Cortex of kidney (tissue), 1 donor: ENCODE measurements at places on chromosomes 6 and 20.

GRCh38 chr6:26215585-26216358 is 128.5 kb downstream of the HFE start:
- DNase-seq = no peak

GRCh38 chr6:43277643-43278523 is 20.2 kb upstream of the SLC22A7 start:
- DNase-seq = no peak

DNA sequence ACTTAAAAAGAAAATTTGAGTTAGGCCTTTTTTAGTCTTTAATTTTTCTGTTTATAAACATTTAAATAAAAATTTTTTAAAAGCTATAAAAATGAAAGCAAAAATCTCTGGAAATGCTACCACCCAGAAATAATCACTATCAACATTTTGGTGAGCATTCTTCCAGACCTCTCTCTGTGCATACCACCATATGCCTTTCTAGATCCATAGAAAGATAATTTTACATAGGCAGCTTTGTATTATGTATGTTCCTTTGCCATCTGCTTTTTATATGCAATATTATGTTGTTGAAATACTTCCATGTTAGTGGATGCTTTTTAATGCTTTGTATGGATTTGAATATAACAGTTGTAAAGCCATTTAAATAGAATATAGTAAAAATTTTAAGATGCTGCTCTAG is 496.7 kb upstream of the HTR1E start:
- no peak for DNase-seq

DNA sequence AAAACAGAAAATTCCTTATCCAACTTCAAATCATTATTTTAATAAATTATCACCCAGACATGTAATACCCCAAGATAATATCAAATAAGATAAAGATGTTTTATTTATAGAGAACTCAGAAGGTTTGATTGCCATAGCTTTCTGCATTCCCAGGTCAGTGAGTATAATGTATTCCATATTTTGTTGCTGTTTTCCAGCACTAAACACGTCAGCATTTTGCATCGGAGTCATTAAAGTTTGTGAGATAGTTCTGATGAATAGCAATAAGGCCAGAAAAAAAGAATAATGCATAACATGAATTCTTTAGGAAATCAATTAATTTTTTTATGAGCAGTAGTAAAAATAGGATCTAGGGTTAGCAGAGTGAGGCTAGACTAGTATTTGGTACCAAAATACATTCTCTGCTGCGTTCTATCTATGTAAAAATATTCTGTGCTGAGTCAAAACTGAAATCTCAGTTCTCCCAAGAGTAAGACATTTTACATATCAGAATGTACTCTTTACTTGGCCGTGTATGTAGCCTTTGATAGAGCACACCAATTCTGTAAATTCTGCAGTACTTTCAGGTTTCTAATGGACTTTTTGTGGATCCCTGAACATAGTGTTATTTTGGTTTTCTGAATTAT is 269.9 kb upstream of the AGPAT4 start:
- no peak for DNase-seq

DNA sequence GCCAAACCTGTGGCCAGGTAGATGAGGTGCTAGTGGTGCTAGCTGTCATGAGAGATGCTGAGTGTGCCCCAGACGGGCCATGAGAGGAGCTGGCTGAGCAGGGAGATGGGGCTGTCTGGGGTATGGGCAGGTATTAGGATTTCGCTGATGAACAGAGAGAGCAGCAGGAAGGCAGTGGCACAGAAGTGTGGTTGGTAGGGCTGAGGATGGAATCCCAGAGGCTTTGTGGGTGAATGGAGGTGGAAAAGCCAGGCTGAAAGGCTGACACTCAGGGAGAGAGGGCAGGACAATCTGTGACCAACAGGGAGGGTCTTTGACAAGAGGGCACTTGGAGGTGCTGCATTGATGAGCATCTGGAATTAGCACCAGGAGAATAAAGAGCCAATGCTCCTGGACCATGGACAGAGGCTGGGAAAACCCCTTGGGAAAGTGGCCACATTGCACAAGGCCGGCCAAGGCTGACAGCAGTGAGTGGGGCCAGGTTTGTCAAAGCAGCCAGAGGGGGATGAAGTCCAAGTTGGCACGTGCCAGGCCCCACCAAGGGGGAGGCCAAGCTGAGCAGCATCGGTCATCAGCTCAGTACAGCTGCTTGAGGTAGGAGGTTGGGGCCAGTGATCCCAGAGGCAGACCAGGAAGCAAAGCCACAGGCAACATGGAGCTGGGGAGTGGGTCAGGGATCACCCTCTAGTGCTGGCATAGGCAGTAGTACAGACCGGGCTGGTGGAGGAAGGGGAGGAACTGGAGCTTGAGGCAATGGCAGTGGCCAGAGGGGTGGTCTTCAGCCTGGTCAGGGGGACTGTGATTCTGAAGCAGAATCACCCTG is 19.7 kb upstream of the SGK2 start:
- DNase-seq = no peak

- DNase-seq = no peak
These were observed 198.6 kb downstream of the ZDHHC14 start for GRCh38 chr6:157579467-157580031.

- DNase-seq = no peak
These were observed 408.4 kb downstream of the MAFB start for GRCh38 chr20:40280616-40281015.

- DNase-seq = no peak
These were observed 53.4 kb downstream of the EDN1 start for GRCh38 chr6:12343440-12344162.

- DNase-seq = no peak
These were observed 906.8 kb downstream of the GRIK2 start for GRCh38 chr6:102300350-102300749.

DNA sequence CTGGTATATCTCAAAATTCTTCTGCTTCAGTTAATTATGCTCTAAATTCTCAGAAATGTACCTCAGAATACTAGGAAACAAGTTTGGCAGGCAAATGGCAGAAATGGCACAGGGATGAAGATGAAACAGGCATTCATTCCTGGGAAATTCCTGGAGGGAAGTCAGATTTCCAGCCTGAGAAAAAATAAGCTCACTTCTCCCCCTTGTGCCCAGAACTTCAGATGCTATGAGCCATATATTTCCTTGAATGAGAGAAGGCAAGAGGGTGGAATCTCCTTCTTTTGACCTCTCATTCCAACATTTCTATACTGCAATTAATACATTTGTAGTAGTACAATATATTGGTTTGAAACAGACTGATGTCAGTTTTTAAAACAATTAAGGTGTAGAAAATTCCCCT is 22.8 kb downstream of the RGS17 start:
- no peak for DNase-seq

DNA sequence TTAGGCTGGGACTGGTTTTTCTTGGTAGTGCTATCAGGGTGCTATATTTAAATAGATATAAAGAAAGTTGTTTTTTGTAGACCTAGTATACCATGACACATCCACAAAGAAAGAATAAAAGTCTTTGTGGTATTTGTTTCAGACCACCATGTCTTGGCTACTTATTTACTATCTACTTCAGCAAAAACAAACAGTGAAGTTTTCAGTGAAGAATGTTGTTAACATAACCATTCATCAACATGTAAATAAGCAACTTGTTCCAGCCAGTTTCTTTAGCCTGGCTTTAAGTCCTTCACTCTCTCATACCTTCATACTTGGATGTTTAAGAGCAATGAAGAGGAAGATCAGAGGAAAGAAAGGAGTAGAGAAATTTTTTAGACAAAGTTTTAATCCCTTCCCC is 624.1 kb downstream of the CD109 start:
- no peak for DNase-seq

- no peak for DNase-seq
These were observed 46.4 kb upstream of the SMOC2 start for GRCh38 chr6:168394606-168395005.

DNA sequence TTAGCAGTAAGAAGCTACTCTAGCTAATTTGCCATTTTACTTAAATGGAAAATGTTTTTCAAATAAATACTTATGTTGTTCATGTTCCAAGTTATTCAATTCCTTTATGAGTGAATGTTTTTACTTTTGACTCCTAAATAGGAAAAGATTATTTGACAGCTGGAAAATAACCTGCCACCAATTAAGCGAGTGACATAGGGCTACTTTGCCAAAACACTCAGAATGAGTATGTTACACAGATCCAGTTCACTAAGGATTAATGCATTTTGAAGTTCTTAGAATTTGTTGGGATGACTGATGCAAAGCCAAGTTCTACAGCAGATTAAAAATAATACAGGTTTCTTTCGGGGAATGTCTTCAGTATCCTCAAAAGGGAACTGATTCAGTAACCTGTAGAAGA is 144.4 kb downstream of the ADGRG6 start:
- no peak for DNase-seq

DNA sequence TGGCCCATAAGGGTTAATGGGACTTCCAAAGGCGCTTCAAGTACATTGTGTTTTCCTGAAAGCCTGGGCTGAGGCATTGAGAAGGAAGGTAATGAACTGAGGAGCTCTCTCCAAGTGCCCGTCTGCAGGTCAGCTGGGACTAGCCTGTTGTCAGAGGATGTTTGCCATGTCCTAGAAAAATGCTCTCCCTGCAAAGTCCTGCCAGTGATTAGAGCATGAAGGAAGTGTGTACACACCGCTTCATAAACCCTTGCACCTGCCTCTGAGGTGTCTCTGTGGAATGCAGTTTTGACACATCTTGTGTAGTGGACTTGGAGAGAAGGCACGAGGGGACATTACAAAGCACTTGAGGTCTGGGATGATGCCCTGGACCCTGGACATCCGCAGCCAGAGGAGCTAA is 506.7 kb downstream of the KIF16B start:
- no peak for DNase-seq

DNA sequence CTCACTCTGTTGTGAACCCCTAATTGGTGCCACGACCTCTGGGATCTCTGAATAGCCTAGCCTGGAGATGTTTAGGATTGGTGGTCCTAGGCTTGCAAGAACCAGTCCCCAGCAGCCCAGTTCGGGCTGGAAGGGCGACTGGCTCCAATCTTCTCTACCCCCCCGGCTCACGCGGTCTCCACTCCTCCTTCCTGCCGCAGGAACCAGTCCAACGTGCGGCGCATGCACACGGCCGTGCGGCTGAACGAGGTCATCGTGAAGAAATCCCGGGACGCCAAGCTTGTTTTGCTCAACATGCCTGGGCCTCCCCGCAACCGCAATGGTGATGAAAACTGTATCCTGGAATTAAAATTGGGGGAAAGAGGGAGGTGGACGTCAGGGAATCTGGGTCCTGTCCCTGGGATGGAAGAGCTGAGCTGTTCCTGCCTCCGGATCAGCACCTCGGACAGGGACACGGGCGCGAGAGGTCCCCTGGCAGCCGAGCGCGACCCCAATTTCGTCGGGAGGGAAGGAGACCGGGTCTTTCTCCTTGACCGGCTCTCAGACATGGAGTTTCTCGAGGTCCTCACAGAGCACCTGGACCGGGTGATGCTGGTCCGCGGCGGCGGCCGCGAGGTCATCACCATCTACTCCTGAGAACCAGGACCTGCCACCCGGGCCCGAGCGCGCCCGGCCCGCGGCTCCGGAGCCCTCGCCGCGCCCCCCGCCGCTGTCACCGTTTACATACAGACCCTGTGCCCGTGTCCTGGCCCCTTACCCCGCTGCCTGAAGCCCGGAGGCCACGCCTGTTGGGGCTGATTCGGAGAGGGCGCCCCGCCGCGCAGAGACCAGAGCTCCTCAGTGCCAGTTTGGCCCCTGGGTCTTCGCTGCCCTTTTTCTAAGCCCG is 28.2 kb downstream of the SLC12A5 start:
- no peak for DNase-seq

DNA sequence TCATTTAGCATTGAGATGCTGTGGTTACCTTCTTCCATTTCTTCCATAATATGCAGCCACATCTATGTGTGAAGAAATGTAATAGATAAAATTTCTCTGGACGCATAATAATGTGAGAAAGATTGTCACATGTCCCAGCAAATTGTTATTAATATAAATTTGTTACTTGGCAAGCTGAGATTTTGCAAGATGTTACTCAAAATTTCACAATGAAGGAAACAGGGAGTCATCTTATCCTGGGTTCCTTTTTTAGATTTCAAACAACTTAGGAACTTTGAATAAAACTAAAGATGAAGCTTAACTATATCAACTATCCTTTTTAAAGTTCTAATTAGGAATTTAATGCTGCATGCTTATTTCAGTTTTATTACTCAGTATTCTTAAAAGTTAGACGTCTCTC is 3.6 kb downstream of the ESR1 start:
- no peak for DNase-seq
